Melanocyte of skin (primary cell): ENCODE measurements at places on chromosomes 12 and 14. TPM values are rescaled to one million over a fixed set of nuclear protein-coding genes. Genes with fewer than 3 reads are reported as not detected.

Gene BCL2L14
- not detected in 2 replicates for total RNA-seq

Gene TRHDE
- not detected in 2 replicates for total RNA-seq

Gene DDX11
- 30.3 and 34.7 TPM in 2 replicates for total RNA-seq

Gene SLCO1B1
- not detected in 2 replicates for total RNA-seq

Gene PLA2G1B
- not detected in 2 replicates for total RNA-seq
